ENCODE measurements at places on chromosomes 2 and 18.

DNA sequence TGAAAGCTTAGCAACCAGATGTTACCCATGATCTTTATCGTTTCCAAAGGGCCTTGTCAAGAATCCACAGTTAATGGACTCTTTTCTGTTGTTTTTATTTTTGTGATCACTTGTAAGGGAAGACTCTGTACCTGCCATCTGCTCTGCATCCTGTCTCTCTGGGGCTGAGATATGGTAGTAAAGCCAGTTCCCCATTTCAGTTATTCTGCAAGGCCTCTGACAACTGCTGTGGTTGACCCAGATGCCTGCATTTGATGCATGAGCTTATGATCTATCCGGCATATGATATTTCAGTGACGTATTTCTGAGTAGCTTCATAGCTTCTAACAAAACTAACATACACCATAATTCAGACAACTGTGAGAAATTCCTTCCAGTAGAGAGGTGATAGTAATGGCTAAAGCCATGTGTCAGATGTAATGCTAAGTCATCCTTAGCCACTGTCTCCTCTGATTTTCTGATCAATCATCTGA is 105.1 kb downstream of the TPO start:
- no peak for DNase-seq

- DNase-seq: peak; percentile 71
These were observed 11.3 kb downstream of the MALT1 start for GRCh38 chr18:58682429-58683069.

DNA sequence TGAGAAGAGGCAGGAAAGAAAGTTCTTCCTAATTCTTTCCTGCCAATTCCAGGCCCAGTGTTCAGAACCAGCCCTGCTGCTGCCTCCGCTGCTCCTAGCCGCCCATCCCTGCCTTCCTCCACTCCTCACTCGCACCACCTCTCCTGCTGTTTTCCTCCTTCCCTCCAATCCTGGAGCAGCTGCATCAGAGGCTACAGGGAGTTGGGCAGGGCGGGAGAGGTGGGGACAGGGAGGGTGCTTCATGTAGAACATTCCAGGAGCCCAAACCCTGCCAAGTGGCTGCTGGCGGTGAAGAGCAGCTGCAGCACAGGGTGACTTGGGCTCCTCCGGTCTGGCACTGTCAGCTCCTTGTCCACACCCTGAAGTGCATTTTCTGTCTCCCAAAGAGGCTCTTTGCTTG is 176.3 kb downstream of the TNS1 start:
- DNase-seq: no peak

DNA sequence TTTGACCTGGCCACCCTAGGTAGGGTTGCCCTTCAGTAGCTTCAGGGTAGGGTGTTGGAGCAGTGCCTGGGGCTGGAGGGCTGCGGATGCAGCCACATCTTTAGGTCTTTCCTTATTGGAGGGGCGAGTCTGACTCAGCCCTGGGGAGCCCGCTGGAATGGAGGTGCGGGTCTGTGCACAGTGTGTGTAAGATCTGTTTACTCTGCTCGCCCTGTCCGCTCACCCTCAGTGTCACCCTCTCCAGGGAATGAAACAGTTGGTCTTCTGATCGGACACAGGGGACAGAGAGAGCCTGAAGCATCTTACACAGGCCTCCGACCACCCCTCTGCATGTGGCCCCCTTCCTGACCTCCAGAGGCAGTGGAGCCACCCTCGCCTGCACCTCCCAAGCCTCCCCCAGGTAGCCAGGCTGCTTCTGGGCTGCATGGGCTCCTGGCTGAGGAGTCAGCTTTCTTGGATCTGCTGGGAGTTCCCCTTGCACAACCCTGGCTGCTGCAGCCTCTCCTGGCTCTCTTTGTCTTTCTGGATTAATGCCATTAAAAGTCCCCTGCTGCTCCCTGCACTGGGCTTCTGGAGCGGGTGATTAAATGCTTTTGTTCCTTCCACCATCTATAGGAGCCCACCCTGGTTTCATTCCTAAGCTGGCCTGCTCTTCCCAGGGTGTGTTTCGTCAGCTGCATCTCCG is 82.6 kb downstream of the ASB1 start:
- DNase-seq: no peak

- DNase-seq: peak; percentile 80
These were observed 48.5 kb downstream of the SOCS6 start for GRCh38 chr18:70337139-70337972.

DNA sequence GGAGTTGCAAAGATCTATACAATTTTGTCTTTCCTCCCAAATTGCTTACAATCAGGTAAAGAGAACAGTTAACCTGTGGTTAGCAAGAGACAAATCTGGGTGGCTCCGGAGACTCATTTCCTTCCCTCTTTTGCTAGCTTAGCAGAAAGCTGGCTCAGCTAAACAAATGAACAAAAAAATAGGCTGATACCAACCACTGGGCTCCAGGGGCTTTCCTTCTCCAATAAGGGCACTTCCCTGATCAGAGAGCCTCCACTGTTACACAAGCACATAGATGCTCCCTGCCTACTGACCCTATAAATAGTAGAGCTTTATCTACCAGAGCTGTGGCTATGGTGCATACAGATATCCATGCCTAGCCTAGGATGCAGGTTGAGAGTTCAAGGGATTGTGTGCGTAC is 90.1 kb upstream of the ARL5A start:
- DNase-seq: no peak

DNA sequence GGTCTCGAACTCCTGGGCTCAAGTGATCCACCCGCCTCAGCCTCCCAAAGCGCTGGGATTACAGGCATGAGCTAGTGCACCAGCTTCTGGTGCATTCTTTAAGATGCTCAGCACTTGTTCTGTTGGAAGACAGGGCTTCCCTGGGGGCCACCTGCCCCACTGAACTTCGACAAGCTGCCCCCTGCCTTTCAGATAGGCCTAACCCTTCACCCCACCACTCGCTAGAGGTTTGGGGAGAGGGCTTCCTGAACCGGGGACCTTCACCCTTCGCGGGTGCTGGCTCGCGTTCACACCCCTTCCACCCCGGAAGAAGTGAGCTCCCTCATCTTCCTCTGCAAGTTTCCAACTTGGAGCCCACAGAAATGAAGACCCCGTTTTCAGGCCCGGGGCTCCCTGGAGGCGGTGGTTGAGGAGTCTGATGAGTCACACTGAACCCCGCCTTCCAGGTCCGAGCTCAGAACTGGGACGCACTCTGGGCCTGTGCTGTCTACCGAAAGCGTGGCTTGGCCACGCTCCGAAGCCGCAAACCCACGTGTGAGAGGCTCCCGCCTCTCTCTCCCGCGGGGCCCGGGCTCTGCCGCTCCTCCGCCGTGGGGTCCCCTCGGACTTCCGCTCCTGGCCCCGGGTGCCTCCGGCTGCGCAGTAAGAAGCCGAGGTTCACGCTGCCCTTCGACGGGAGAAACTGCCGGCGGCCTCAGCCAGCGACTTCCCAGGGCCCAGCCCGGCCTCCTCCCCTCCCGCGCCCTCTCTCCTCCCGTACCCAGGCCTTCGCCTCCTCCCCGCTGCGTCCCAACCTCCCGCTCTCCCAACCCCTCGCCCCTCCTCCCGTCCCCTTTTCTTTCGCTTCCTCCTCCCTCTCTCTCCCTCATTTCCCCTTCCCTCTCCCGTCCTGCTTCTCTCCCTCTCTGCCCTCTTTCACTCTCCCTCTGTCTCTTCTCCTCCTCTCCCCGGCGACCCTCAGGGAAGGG is 47.5 kb upstream of the SP3 start:
- peak; percentile 79 for DNase-seq

GRCh38 chr2:71466301-71467179 is 13.2 kb downstream of the DYSF start:
- no peak for DNase-seq

DNA sequence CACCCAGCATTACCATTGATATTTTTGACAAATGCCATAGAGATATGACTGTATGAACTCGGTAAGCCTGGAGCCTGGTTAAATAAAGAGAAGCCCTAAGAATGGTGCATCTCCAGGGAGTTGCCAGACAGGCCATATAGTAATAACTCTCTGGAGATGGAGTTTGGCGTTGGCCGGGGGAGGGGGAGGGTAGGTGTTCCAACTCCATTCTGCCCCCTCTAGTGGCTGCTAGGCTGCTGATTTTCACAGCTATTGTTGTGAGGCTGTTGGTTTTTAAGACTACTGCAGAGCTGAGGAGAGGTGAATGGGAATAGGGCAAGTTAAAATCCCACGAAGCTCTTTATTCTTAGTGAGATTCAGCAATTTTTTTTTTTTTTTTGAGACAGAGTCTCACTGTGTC is 99.9 kb downstream of the GALNT14 start:
- no peak for DNase-seq

- peak; percentile 55 for DNase-seq
These were observed 207.2 kb downstream of the LRP1B start for GRCh38 chr2:141923657-141924056.

DNA sequence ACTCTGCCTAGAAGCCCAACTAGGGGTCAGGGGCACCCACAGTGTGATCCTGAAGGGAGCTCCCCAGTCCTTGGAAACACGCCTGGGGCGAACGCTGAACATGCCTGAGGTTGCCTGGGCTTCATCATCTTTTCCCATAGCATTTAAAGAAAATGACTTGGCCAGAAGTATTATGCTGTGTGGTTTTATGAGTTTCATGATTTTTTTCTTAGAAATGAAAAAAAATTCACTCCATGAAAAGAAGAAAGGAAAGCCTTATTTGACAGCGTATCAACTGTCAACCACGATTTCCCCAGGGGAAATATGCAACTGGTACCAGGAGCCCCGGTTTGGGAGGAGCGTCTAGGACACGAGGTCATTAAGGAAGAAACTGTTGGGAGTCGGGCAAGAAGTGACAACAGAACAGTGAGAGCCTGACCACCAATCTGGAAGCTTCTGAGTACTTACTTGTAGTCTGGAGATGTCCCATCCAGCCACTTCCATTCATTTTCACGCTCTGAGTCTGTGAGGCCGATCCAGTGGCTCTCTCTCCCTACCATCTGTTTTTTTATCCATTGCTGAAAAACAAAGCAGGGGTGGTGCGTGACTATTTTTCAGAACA is 63.5 kb upstream of the THOC1 start:
- DNase-seq: peak; percentile 22

DNA sequence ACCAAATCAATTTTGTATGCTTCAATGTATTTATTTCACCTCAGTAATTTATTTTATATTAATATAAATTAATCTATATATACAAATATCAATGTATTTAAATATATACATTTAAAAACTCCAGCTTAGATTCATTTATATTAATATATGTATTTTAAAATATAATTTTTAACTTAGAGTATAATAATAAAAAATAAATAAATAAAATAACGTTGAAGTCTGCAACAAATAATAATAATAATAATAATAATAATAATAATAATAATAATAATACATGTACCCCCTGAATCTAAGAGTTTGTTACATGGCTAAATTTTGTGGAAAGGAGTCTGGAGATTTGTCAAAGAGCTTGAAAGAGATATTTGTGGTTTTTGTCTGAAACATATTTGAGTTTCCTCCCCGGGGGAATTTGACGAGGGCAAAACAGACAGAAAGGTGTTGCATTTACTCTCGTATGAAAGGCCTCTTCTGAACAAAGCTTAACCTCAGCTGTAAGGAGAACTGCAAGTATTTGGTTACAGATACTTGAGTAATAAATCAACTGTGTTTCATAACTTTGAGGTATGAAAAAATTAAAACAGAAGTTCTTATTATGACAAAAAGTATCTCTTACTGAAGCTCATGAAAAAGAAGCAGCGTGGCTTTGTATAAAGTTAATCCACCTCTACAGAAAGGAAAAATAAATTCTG is 93.4 kb downstream of the CDH19 start:
- peak; percentile 33 for DNase-seq

- no peak for DNase-seq
These were observed 3.0 kb downstream of the BOLL start for GRCh38 chr2:197782126-197782525.

GRCh38 chr2:221552291-221552690 is 19.8 kb downstream of the EPHA4 start:
- DNase-seq: no peak

DNA sequence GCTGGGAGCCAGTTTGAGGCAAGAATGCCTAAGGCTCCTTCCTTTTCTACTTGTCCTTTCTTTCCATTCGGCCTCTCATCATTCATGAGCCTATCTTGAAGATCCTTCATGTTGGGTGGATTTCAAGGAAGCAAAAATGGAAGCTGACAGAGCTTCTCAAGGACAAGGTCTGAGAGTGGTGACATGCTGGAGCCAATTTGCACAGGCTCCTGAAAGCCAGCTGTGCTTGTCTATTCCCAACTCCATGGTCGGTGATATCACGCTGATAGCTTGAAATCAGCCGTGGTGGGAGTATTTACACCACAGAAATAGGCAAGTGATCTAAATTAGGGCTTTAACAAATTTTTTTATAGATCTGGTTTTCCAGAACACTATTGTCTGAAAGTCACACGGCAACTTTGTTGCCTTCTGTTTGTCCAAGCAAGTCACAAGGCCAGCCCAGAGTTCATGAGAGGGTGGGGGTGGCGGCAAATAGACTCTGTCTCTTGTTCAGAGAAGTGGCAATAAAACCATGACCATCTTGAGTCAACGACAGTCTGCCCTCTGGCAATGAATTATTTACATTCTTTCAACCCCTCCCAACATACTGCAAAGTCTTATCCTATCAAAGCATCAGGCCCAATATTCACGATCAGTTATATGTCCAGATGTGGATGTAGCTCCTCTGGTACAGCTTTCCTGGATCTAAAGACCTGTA is 49.9 kb upstream of the SLC35F5 start:
- DNase-seq: no peak

GRCh38 chr2:190043441-190043840 is 19.1 kb downstream of the MSTN start:
- DNase-seq: peak; percentile 75

DNA sequence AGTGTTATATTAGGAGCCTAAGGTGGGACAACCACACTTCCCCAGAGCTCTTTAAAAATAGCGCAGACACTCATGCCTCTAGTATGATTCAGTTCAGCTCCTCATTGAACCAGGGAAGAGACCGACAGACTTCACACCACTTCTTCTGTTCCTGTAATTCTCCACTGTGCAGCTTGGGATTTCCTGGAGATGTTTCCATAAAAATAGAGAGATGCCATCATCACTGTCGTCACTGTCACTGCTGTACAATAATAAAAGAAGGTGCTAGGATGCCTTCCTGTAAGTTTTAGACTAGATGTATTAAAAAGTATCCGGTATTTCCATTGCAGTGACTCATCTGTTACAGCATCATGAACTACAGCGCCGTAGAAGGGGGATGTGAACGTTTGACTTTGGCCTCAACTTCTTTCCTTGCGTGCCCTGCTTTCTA is 110.9 kb downstream of the FAM210A start:
- no peak for DNase-seq

DNA sequence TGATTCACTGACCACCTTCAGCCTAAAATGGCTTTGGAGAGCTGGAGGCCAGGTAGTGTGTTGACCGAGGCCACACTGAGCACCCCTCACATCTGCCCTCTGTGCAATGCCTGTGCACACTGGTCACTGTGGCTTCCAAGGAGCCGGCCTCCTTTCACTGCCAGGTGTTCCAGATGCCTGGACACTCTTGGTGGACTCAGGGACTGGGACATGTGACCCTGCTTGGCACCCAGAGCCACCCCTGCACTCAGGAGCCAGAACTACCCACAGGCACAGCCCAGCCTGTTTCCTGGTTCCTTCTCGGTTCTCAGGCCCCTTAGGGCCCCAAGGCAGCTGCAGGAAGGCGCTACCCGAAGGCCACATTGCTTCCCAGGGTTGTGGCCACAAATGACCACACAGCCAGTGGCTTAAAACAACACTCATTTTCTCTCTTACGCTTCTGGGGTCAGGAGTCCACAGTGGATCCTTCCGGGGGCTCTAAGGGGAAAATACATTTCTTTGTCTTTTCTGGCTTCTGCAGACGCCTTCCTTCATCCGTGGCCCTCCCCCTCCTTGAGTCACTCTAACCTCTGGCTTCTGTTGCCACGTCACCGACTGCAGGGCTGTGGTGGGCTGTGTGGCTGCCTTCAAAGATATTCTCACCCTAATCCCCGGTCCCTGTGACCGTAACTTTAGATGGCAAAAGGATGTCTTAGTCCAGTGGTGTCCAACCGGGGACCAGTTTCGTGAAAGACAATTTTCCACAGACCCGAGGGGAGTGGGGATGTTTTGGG is 78.6 kb downstream of the ASB1 start:
- no peak for DNase-seq

Data from amniotic epithelial cell (primary cell).